ENCODE measurements at places on chromosomes 5 and 9. TPM values are rescaled to one million over a fixed set of nuclear protein-coding genes. Genes with fewer than 3 reads are reported as not detected.

DNA sequence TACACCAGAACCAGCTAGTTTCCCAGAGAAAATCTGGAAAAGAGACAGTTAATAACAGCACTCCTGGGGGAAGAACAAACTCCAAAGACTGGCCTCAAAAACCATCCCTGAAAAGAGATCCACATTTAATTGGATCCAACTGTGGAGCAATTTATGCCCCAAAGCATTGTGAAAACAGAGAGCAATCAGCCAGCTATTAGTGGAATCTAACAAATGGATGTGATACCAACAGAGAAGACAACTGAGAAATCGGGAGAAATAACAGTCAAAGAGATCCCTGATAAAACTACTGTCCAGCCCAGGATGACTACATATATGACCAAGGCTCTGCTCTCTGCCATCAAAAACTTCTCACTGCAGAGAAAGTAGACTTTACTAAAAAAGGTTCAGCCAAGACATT lies 40.5 kb upstream of the TRIO start:
- H3K27ac ChIP-seq = no peak overlapping the region
- no peaks in the 10 kb centered on the region for H3K27me3 ChIP-seq
- no peaks in the 10 kb centered on the region for H3K36me3 ChIP-seq
- H3K4me1 ChIP-seq = no peaks in the 10 kb centered on the region
- H3K4me3 ChIP-seq = no peak overlapping the region

GRCh38 chr5:166961028-166961427 lies 1330.4 kb upstream of the WWC1 start:
- no peak for DNase-seq
- H3K27ac ChIP-seq = no peak overlapping the region
- no peaks in the 10 kb centered on the region for H3K36me3 ChIP-seq
- H3K27me3 ChIP-seq = no peaks in the 10 kb centered on the region
- H3K4me3 ChIP-seq = no peak overlapping the region
- no peaks in the 10 kb centered on the region for H3K4me1 ChIP-seq

DNA sequence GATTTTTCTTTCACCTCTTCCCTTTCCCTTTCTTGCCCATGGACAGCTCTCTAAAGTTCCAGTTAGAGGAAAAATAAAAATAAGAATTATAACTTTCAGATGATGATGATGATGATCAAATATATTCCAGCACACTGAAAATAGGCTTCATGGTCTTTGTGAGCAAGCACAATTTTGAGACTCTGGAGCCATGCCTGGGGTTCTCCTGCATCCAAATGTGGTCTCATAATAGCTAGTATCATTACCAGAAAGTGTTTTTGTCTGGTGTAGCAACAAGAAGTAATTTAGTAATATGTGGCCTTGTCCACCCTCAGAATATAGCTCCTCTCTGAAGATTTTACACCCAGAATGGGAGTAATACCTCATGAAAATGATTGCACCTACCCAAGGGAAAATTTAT lies 150.4 kb downstream of the SNCAIP start:
- no peaks in the 10 kb centered on the region for H3K36me3 ChIP-seq
- DNase-seq = no peak
- H3K27me3 ChIP-seq = no peaks in the 10 kb centered on the region

GRCh38 chr9:128632066-128632465 lies 24.6 kb downstream of the DYNC2I2 start:
- no peak overlapping the region for H3K27ac ChIP-seq
- peaks cover 64% of the 10 kb centered on the region for H3K36me3 ChIP-seq
- H3K4me1 ChIP-seq = peaks cover 39% of the 10 kb centered on the region
- no peak overlapping the region for H3K4me3 ChIP-seq
- H3K27me3 ChIP-seq = no peaks in the 10 kb centered on the region
- DNase-seq = no peak

- no peaks in the 10 kb centered on the region for H3K36me3 ChIP-seq
- no peak overlapping the region for H3K4me3 ChIP-seq
- no peak overlapping the region for H3K27ac ChIP-seq
- DNase-seq = no peak
Observed at GRCh38 chr5:161023551-161023950, 171.5 kb upstream of the ATP10B start.

DNA sequence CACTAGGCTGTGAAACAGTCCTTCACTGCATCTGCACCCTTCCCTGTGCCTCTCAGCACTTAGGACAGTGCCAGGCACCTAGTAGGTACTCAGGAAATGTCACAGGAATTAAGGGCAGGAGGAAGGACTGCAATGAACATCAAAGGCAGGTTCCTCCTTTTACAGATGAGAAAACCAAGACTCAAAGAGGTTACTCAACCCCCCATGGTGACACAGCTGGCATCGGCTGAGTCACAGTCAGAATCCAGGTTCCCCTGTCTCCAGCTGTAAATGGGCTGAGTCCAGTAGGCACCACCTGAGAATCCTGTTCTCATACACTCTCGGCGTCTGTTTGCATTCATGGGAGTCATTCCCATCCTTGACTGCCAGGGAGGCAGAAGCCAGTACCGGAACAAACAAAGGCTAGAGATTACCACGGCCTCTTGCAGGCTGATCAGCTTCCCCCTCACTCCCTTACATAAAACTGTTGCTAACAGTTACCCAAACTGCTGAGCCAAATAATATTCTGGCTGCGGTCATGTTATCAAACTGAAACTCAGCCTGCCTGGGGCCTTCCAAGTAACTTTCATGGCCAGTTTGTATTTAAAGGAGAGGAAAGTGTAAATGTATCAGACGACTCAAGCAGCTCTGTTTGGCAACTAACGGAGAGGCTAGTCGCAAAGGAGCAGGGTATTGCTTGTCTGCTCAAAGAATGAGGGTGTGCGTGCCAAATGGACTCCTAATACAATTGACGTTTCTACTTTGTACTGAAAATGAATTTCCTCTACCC lies 201.7 kb downstream of the PAPPA start:
- peak overlapping the region; percentile 53 for H3K27ac ChIP-seq
- H3K4me1 ChIP-seq = peaks cover 11% of the 10 kb centered on the region
- no peak overlapping the region for H3K4me3 ChIP-seq
- no peak for DNase-seq

DNA sequence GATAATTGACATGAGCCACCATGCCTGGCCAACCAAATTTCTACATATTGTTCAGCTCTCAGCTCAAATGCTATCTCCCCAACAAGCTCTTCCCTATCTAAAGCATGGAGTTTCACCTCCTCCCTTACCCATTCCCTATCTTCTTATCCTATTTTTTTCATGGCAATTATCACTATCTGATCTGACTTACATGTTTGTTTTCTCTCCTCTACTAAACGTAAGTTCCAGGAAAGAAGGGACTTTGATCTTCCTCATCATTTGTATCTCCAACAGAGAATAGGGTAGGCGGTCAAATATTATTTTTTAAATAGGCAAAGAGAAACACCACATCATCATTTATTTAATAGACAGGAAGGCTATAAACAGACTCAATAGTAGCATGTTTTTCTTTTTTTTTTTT lies 130.2 kb downstream of the DCP2 start:
- H3K27me3 ChIP-seq = no peaks in the 10 kb centered on the region
- H3K27ac ChIP-seq = no peak overlapping the region
- no peak for DNase-seq

GRCh38 chr5:170327829-170328228 lies 30.3 kb upstream of the LCP2 start:
- no peak overlapping the region for H3K4me3 ChIP-seq
- DNase-seq = no peak
- peaks cover 25% of the 10 kb centered on the region for H3K4me1 ChIP-seq
- no peaks in the 10 kb centered on the region for H3K27me3 ChIP-seq
- H3K36me3 ChIP-seq = no peaks in the 10 kb centered on the region

- H3K36me3 ChIP-seq = no peaks in the 10 kb centered on the region
- no peaks in the 10 kb centered on the region for H3K27me3 ChIP-seq
- H3K4me3 ChIP-seq = no peak overlapping the region
- H3K4me1 ChIP-seq = peaks cover 7% of the 10 kb centered on the region
- H3K27ac ChIP-seq = no peak overlapping the region
- no peak for DNase-seq
Observed at GRCh38 chr9:13491138-13491492, 211.6 kb upstream of the MPDZ start.

DNA sequence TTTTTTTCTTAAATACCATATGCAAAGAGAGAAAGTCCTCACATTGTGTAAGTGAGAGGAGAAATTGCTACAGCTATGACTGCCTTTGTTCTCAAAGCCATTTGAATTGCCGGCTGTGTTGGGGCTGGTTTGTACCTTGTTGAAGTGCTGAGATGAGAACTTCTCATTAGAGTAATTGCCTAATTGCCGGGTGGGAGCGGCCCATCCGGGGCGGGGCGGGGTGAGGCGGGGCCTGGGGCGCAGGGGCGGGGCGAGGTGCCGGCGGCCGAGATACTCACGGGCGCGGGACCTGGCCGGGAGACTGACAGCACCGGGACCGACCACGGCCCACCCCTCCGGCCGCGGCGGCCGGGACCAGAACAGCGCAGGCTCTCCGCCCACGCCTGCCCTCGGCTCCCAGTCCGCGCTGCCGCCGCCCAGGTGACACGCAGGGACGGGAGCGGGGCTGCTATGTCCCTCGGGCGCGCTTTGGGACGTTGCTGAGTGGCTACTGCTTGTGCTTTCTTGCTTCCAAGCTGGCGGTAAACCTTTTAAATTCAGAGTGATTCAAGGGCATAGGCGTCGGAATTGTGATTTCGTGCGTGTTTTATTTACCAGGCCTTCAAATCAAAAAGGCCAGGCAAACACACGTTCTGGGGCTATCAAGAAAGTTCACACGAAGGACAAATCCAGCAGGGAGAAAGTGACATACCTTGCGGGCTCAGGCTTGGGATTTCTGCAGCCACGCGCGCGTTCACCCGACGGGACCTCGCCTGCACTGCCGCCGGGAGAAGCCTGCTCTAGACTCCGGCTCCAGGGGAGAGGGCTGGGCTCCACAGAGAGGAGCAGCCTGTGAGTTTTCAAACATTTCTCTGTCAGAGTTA lies 269.1 kb downstream of the FANCC start:
- H3K27ac ChIP-seq = peak overlapping the region; percentile 95
- H3K36me3 ChIP-seq = no peaks in the 10 kb centered on the region
- H3K27me3 ChIP-seq = no peaks in the 10 kb centered on the region
- no peak for DNase-seq

DNA sequence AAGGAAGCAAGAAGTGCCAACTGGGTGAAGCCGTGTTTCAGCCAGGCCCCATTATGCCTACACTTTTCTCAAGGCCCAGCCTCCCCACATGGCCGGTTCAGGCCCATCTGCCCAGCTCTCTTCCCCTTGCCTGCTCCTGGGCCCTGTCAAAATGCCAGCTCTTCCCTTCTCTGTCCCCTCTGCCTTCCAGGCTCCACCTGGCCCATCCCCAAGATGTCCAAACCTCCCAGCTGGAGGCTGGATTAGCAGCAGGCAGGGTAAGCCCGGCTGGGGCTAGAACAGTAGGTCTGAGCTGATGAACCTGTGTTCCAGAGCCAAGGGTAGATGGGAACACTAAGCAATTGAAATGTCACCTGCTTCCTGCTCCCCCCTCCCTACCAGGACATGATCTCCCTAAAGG lies 64.1 kb upstream of the HSPA9 start:
- no peak overlapping the region for H3K27ac ChIP-seq
- no peaks in the 10 kb centered on the region for H3K27me3 ChIP-seq
- H3K4me3 ChIP-seq = no peak overlapping the region
- H3K36me3 ChIP-seq = no peaks in the 10 kb centered on the region
- peaks cover 9% of the 10 kb centered on the region for H3K4me1 ChIP-seq

The CCDC107 gene
- 17.2 TPM for total RNA-seq

DNA sequence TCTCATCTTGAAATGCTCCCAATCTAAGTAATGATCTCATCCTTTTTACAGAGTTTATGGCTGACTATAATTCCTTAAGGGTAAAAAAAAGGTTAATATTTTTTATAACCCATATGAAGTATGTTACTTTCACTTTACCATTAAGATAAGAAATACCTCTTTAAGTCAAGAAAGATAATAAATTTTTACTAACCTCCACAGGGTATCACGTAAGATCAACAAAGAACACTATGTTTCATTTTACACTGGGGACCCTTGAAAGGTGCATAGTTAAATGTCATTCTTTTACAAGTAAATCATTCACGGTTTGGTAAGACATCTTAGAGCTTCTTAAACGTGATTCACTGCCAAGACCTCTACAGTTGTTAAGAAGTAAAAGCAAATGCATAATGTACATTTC lies 472.7 kb upstream of the CDH9 start:
- no peak overlapping the region for H3K27ac ChIP-seq
- H3K27me3 ChIP-seq = no peaks in the 10 kb centered on the region
- no peaks in the 10 kb centered on the region for H3K4me1 ChIP-seq
- no peak overlapping the region for H3K4me3 ChIP-seq

The KLF9 gene
- 98.5 TPM for total RNA-seq

All from vagina (tissue), 2 donors.